ENCODE measurements at places on chromosomes 7 and 10.

DNA sequence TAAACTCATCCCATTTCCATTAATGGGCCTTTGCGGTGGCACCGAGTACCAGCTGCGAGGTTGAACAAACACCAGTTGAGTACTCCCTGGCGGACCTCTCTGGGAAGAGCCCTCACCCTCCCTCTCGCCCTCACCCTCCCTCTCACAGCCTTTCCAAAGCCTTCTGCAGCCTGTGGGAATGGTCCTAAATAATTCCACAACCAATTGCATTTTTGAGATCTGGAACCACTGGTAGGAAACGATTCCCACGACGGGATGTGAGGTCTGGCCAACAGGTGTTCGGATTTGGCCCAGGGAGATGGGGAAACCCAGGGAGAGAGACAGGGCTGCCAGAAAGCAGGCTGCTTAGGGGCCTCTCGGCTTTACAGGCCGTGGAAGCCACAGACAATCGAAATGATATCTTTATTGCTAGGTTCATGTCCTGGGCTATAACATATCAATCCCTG lies 5.3 kb downstream of the PTF1A start:
- no peak for ATAC-seq

DNA sequence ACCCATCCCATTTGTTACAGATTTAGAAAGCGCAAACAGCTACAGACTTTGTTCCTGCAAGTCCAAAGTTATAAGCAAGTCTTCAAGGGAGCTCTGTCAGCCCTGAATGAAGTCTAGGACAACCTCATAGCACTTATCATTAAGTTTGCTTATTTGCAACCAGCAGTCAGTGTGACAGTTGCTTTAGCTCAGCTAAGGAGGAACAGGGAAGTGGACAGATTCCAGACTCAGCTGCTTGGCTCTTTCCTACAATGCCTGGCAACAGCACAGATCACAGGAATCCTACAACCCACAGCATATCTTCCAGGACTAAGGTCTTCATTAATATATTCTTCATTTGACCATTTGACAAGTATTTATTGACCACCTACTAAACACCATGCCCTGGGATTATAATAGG lies 17.4 kb upstream of the KIF5B start:
- no peak for ATAC-seq

DNA sequence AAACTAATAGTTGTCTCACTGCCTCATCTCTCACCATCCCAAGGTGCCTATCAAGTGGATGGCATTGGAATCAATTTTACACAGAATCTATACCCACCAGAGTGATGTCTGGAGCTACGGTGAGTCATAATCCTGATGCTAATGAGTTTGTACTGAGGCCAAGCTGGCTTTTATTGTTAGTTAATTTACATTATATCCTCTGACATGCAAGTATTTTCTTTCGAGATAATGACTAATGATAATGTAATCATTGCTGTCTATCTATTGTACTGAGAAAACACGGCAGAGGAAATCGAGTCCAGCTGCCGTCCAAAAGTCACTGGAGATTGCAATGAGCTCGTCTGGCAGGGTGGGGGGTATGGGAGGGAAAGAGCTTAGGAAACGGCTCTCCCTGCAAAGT lies 172.4 kb upstream of the LANCL2 start:
- no peak for ATAC-seq

DNA sequence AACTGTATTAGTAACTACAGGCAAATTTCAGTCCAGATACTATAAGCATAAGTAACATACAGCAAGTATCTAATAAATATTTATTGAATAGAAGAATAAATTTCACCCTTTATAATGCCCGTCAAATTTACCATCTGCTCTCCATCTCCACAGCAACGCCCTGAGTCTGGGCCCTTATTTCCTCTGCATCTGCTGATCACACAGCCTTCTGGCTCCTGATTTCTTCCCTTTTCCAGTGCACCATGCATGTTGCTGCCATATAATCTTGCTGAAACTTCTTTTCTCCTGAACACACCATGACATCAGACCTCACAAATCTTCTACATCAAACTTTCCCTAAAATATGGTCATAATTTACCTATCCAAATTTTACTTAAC lies 15.4 kb downstream of the HYCC1 start:
- no peak for ATAC-seq

DNA sequence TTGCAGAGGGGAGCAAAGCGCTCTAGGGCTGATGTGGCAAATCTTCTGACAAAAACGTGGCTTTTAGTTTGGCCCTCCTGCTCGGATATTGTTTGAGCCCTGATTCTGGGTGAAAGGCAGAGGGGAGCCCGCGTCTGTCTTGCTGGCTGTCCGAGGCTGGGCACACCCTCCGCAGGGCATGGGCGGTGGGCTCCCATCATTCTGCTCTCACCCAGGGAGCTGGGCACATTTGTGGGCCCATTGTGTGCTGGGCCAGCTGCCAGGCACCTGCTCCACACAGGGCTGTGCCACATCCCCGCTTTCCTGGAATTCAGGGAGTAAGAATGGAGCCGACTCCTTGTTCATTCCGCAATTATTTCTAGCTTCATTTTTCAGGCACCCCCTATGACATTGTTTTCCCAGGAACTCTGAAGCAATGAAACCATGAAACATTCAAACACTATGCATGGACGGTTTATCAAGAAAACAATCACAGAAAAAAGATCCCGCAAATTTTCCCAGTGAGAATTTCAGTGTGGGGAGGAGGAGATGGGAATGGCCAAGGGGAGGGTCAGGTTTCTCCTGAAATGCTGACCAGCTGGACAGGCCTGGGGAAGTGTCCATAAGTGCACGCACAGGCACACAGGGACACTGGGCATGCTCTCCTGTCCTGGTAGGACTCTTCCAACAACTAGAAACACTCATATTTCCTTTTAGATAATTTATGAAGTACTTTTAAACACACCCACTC lies 341.1 kb downstream of the CXCL12 start:
- ATAC-seq = peak; percentile 50

DNA sequence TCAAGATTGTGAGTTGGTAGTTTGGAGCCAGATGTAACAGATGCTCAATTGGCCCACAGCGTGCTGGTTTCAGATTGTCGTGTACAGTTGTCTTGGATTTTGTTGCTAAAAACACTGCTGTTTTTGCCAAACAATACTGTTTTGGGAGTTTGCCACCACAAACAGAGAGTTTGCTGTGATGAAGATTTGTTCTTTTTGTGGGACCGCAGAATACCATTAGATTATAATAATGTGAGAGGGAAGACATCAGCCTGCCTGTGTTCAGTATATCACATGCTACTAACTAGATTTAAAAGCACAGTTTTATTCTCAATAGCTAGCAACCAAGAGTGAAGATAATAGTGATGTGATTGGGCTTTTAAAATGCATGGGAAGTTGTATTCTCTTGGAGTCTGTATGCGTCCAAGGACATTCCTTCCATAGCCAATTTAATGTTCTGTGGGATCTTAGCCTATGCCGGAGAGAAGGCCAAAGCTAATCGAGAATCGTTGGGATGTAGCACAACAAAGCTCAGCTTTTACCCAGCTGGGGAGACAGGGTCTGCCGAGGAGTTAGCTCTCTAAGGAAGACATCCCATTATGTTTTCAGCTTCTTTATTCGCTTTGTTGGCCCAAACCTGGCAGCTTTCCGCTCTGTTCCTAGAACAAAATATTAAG lies 18.7 kb upstream of the ITGA8 start:
- peak; percentile 62 for ATAC-seq

- ATAC-seq = no peak
Measured at GRCh38 chr7:39458061-39458745, 108.0 kb upstream of the YAE1 start.

DNA sequence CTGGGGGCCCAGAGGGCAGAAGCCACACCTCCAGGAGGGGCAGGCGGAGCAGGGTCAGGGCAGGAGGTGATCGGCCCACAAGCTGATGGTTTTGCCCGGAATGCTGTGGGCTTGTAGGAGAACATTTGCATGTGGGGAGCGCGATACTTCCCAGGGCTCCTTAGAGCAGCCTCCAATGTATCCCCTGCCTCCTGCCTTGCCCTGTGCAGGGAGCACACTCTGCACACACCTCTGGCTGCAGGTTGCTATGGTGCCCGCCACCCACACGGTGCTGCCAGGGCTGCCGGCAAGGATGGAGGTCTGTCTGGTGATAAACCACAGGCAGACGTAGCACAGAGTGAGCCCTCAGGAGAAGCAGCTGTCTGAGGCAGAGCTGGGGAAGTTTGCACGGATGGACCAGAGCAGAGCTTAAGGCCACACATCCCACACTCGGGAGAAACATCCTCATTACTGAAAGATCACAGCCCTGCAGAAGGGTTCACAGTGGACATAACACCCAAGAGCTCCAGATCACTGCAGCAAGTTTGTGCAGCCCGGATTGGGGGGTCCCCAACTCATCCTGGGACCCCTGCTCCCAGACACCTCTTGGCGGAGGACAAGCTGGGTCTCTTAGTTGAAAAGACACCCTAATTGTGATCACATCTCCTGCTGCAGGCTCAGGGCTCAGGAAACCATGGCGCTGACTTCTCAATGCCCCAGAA lies 41.8 kb downstream of the VIPR2 start:
- ATAC-seq = no peak
